ENCODE measurements at places on chromosomes 1 and 21.
A peak's percentile ranks its signal among the peaks of the same experiment; 100 is the strongest.

GRCh38 chr1:180542113-180542837, 16.5 kb upstream of the OVAAL start:
- DNase-seq: no peak

DNA sequence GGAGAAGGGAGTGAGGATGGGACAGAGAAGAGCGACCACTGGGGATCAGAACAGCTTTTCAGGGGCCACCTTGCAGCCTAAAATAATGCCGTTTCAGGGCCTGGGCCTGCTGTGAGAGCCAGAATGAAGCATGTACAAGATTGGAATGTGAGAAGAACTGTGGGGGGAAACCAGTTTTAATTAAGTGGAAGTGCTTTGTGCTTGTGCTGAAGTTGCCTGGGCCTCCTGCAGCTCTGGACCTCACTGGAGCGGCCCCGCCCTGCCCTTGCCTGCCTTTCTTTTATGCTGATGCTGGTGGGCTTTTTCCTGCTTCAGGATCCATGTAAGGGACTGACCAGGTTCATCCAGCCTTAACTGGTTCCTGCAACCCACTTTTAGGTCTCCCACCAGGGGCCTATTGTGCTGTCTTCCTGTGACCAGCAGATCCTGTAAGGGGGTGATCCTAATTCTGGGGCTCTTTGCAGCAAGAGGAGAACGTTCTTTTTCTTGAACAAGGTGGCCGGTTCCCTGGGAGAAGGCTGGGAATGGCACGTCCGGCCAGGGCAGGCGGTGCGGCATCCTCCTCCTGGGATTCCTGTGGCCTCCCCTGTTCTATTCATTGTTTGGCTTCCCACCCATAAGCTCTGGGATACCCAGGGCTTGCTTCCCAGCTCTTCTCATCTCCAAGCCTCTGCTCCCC, 3.2 kb downstream of the C1orf226 start:
- DNase-seq: peak; percentile 57

GRCh38 chr1:68745011-68745410, 248.1 kb upstream of the DEPDC1 start:
- DNase-seq: no peak

GRCh38 chr1:10304295-10304694, 93.9 kb downstream of the KIF1B start:
- DNase-seq: no peak

- no peak for DNase-seq
Observed at GRCh38 chr1:89363196-89363595, 663 bp upstream of the GBP6 start.

GRCh38 chr1:98045211-98045766, 124.5 kb upstream of the DPYD start:
- peak; percentile 81 for DNase-seq

DNA sequence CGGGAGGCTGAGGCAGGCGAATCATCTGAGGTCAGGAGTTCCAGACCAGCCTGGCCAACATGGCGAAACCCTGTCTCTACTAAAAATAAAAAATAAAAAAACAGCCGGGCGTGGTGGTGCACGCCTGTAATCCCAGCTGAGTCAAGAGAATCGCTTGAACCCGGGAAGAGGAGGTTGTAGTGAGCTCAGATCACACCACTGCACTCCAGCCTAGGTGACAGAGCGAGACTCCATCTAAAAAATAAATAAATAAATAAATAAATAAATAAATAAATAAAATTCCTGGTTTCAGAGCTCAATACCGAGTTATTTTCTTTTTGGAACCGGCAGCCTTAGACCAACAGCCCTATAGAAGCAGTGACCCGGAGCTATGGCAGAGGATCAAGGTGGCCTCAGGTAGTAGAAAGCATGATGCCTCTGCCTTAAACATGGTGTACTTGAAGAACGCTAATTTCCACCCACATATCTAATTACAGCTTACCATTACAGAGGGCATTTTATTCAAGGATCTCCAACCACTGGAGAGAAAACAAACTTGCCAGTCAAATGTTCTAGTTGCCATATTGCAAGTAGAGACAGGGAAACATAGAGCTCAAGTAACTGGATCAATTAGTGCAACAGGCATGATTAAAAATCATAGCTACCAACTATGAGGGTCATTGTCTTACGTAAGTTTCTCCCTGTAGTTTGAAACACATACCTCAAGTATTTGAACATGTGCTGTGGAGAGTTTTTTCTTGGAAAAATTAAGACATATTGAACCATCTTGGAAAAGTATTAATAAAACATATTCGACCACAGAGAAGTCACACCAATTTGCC, 2.0 kb upstream of the ENAH start:
- no peak for DNase-seq

DNA sequence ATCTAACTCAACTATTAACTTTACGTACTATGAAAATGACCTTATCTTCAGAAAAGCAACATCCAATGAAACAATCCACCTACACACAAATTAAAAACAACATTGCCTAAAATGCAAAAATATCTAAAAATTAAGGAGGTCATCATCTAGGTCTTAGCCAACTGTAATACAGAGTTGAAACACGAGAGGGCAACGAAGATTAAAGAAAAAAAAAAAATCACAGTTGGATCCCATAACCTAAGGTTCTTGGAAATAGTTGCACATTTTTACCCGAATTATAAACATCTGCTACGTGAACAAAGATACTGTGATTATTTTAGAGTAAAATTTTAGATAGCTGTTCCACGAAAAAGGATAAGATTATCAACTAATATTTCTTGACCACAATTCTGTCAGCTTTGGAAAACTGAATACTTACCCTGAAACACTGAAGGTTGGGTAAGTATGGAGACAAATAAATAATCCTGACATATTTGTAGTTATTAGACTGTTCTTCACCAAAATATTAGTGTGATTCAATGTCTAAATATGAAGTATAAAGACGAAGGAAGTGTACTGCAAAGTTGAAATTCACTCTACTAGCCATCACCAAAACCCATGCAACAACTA, 88.0 kb upstream of the AK4 start:
- no peak for DNase-seq

DNA sequence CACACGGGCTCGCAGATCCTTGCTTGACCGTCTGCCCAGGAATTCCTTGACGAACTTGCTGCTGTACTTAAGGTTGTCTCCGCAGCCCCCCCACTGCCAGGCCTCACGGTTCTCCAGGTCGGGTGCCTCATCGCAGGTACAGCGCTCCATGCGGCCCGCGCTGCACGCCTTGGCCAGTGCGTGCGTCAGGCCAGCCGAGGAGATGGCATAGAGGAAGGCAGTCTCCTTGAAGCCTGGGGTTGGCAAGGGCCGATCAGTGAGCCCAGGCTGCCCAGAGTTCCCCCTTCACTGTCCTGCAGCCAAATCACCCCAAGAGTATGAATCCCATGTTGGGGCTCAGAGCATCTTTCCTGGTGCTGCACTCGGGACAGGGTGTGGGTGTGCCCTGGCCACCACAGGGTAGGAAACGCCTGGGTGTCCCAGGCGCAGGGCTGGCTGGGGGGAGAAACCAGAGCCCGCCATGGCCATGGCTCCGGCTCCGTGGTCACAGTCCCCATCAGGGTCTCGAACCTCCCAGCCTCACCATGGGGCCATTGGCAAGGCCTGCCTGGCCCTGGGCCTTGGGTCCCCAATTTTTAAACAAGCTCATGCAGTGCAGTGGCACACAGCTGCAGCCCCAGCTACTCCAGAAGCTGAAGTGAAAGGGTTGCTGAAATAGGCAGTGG, 23.4 kb downstream of the WNT9A start:
- DNase-seq: no peak

- DNase-seq: no peak
Observed at GRCh38 chr1:174189428-174190062, 30.2 kb downstream of the RABGAP1L start.

GRCh38 chr1:65434760-65435159, 14.3 kb downstream of the LEPR start:
- no peak for DNase-seq

DNA sequence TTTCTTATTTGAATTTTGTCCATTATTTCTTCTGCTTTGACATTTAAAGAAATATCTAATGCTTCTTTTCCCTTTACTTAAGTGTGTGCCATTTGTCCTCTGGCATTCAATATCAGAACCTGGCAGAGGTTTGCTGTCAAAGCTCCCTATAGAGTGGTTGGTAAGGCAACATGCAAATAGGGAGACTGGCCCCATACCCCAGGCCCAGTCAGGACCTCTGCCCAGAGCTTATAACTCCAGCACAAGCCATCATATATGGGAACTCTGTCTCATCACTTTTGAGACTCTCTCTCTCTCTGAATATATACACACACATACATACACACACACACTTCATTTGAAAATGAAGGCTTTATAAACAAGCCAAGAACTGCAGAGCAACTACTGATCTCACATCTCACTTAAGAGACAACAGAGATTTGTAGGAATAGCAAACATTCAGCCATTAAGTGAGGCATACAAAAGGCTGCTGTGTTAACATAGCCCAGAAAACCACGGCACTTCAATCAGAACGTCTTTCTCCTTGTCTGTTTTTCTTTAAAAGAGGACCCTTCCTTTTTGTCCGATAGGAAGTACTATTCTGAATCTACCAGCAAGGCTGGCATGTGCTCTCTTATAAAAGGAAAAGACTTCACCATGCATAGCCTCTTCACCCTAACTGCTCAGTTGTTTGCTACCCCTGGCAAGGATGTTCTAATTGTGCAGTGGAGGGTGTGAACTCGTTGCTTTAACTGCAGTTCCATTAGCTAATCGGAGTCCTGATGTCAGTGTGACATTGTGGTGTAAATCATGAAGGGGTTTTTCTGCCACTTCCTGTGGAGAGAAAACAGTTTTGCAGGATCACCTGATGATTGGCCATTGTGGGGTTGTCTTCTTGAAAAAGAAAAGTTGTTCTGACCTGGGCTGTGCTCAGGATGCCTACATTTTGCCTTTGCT, 101.7 kb downstream of the NR5A2 start:
- DNase-seq: no peak

- DNase-seq: no peak
Observed at GRCh38 chr1:36076979-36077573, 6.8 kb upstream of the TEKT2 start.

GRCh38 chr1:164780111-164780812, 221.3 kb downstream of the PBX1 start:
- no peak for DNase-seq

GRCh38 chr1:150408800-150409199, 44.9 kb downstream of the RPRD2 start:
- no peak for DNase-seq

DNA sequence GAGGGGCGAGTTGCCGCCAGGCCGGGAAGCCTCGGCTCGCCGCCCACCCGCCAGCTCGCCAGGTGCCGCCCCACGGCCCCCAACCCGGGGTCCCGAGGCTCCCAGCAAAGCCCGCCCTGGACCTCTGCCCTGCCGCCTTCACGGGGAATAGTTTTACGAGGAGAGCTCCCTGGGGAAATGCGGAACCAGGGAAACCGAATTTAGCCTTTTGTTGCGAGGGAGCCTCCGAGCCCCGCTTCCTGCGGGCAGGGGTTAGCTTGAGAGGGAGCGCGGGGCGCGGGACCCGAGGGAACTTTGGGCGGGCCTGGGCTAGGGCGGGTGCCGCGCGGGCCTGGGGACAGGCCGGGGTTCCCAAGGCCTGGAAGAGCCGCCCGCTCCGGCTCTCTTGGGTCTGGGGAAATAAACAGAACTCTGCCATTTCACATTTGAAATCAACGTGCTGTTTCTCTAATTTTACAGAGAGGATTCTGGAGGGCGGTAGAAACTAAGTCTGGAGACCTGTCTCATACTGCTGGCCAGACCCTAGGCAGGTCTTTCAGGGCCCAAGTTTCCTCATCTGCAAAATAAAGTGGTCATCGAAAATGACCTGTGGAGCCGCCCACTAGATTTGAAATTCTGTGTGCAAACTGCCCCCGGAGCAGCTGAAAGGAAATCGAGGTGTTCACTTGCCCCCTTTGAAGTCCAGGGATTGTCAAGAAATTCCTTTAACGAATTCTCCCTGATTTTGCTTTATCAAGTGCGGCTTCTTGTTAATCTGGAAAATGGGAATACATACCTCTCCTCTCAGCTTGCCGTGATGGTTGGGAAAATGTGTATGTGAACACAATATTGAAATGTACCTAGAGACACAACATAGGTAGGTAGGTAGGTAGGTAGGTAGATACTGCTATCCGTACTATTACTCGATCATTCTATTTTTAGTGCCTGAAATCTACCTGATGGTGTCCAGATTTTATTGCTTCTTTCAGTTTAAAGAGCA, 749 bp upstream of the GLUL start:
- DNase-seq: no peak

- no peak for DNase-seq
Observed at GRCh38 chr1:115077286-115077983, 11.9 kb downstream of the TSPAN2 start.

DNA sequence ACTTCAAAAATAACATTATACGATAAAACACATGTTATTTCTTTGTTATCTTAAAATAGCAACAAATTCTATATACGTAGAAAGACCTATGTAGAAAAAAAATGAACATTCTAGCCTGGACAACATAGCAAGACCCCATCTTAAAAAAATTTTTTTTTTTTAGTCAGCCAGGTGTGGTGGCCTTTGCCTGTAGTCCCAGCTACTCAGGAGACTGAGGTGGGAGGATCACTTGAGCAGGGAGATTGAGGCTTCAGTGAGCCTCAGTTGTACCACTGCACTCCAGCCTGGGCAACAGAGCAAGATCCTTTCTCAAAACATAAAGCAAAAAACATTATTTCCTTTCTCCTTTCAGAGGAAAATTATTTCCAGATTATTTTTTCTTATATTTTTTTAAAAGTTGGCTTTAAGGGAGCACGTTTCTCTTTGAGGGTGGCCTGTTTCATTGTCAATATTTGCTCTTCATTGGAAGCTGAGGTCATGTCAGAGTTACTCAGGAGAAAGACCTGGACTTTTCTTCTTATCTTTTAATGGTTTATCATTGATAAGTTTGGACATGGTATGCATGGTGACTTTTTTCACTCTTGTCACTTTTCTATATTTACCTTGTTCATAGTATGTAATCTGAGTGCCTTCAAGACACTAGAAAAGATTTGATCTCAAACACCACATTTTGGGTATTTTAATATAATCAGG, 32.0 kb downstream of the NFIA start:
- no peak for DNase-seq

- DNase-seq: no peak
Observed at GRCh38 chr1:94803517-94804441, 16.4 kb upstream of the SLC44A3 start.

DNA sequence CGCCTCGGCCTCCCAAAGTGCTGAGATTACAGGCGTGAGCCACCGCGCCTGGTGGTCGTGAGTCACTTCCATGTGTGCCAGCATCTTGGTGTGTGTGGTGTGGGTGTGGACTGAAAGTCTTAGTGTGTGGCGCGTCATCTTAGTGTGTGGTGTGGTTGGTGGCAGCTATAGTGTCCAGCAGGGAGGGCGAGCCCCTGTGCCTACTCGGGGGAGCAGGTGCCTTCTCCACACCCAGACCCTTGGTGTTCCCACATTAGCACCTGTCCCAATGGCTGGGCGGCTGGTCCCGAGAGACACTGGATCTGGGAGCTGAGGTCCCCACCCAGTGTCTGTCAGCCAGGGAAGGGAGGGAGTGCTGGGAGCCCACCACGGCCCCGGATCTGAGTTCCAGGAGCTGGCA, 2.8 kb downstream of the SCNN1D start:
- no peak for DNase-seq

- DNase-seq: no peak
Observed at GRCh38 chr21:34737115-34737514, 68.3 kb downstream of the CLIC6 start.

All from mesenteric fat pad (tissue), 1 donor.